MCF 10A (cell line): ENCODE measurements at places on chromosomes 5 and 9. TPM values are rescaled to one million over a fixed set of nuclear protein-coding genes. Genes with fewer than 3 reads are reported as not detected.

GRCh38 chr5:132825834-132826391, 4.5 kb downstream of the SHROOM1 start:
- no peaks in the 10 kb centered on the region for H3K27me3 ChIP-seq
- H3K36me3 ChIP-seq, result peaks cover 30% of the 10 kb centered on the region
- peaks cover 14% of the 10 kb centered on the region for H3K4me1 ChIP-seq
- H3K4me3 ChIP-seq, result no peak overlapping the region
- DNase-seq, result no peak

DNA sequence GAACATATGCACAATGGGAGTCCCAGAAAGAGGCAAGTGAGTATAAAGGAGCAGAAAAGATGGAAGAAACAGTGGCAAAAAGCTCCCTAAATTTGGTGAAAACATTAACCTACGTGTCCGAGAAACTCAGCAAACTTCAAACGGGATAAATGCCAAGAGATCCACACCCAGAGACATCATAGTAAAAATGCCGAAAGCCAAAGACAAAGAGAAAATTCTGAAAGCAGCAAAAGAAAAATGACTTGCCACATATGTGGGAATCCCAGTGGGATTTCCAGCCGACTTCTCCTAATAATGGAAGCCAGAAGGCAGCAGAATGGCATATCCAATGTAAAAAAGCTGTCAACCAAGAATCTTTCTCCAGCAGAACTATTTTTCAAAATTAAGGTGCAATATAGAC, 101.2 kb downstream of the ADAMTS2 start:
- no peak for DNase-seq
- H3K4me1 ChIP-seq, result peaks cover 13% of the 10 kb centered on the region
- no peaks in the 10 kb centered on the region for H3K36me3 ChIP-seq
- no peak overlapping the region for H3K27ac ChIP-seq
- no peaks in the 10 kb centered on the region for H3K27me3 ChIP-seq

DNA sequence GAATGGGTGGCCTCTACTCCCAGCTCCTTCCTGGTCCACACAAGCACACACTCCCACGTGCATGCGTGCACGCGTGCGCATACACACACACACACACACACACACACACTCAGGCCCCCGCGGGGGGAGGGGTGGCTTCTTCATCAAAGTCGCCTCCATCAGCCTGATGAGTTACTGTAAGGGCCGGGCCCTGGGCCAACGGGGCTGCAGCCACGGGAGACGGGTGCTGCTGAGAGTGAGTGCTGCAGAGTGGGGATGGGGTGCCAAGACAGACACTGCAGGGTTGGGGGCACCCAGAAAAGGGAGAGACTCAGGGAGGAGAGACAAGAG, 18.1 kb downstream of the CNTFR start:
- H3K4me3 ChIP-seq, result no peak overlapping the region
- peaks cover 25% of the 10 kb centered on the region for H3K27me3 ChIP-seq
- no peak overlapping the region for H3K27ac ChIP-seq
- no peaks in the 10 kb centered on the region for H3K36me3 ChIP-seq
- DNase-seq, result no peak

DNA sequence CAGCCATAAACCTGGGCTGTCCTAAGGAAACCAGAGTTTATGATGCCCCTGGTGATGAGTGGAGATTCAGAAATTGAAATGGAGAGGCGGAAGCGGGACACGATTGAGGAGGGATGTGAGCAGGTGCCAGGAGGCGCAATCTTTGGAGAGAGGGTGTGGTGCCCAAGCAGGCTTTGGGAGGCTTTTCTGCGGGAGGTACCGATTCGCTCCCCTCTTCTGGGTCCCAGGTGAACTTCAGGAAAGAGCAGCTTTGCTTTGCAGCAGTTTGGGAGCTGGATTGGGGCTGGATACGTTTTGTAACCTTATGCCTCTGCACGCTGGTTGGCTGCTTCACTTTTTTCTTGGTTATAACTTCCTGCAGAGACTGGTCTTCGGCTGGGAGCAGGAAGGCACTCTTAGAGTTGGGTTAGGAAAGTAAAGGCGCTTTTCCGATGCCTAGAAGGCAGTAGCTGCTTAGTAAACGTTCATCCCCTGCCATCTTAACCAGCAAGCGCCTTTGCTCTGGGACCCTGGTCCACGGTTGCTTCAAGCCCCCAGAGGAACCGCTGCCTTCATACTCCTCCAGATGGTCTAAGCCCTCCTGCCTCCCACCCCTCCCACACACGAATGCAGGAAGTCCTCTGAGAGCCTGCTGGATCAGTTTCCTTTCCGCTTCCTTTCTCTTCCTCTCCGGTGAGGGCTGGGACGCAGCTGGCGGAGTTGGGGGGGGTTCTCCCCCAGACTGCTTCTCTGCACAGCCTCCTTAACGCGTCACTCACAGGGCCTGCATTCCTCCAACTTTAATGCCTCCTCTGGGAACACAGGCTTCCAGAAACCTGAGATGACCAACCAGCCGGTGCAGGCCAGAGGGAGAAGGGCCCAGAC, 15.2 kb upstream of the NEK6 start:
- peaks cover 18% of the 10 kb centered on the region for H3K27me3 ChIP-seq
- H3K4me3 ChIP-seq, result no peak overlapping the region
- no peak for DNase-seq
- no peak overlapping the region for H3K27ac ChIP-seq
- H3K36me3 ChIP-seq, result no peaks in the 10 kb centered on the region

GRCh38 chr5:172101547-172102217, 86.3 kb downstream of the STK10 start:
- H3K27ac ChIP-seq, result no peak overlapping the region
- peaks cover 37% of the 10 kb centered on the region for H3K4me1 ChIP-seq
- no peaks in the 10 kb centered on the region for H3K36me3 ChIP-seq
- DNase-seq, result no peak

GRCh38 chr9:36948051-36948450, 86.0 kb downstream of the PAX5 start:
- H3K27ac ChIP-seq, result no peak overlapping the region
- H3K36me3 ChIP-seq, result peaks cover under 1% of the 10 kb centered on the region
- no peak for DNase-seq

GRCh38 chr5:175235251-175235960, 208.6 kb downstream of the DRD1 start:
- no peak overlapping the region for H3K27ac ChIP-seq
- H3K27me3 ChIP-seq, result peaks cover 82% of the 10 kb centered on the region
- H3K4me3 ChIP-seq, result no peak overlapping the region
- no peaks in the 10 kb centered on the region for H3K36me3 ChIP-seq
- H3K4me1 ChIP-seq, result no peaks in the 10 kb centered on the region

- no peaks in the 10 kb centered on the region for H3K36me3 ChIP-seq
- H3K4me3 ChIP-seq, result no peak overlapping the region
- peaks cover 11% of the 10 kb centered on the region for H3K4me1 ChIP-seq
- H3K27me3 ChIP-seq, result peaks cover 44% of the 10 kb centered on the region
Observed at GRCh38 chr5:38208782-38209378, 49.5 kb upstream of the EGFLAM start.

GRCh38 chr9:77999231-77999631, 32.4 kb downstream of the GNAQ start:
- no peak overlapping the region for H3K27ac ChIP-seq
- no peaks in the 10 kb centered on the region for H3K27me3 ChIP-seq
- peaks cover 8% of the 10 kb centered on the region for H3K36me3 ChIP-seq
- H3K4me3 ChIP-seq, result no peak overlapping the region

ACOT12 gene
- not detected in 2 replicates for total RNA-seq

FSD1L gene
- total RNA-seq, result 6.8 and 7.2 TPM in 2 replicates

ADGRD2 gene
- not detected in 2 replicates for total RNA-seq

FAXDC2 gene
- total RNA-seq, result 0.79 and 2.1 TPM in 2 replicates

INSL4 gene
- not detected in 2 replicates for total RNA-seq

REXO4 gene
- 26.0 and 38.1 TPM in 2 replicates for total RNA-seq

CCDC183 gene
- 0.26 and 1.3 TPM in 2 replicates for total RNA-seq

RAD17 gene
- 21.9 and 25.9 TPM in 2 replicates for total RNA-seq

HACD4 gene
- total RNA-seq, result not detected in 2 replicates
